ENCODE measurements at places on chromosomes 1 and 21. TPM values are rescaled to one million over a fixed set of nuclear protein-coding genes. Genes with fewer than 3 reads are reported as not detected.

Gene ERG
- 5.8 TPM for polyA plus RNA-seq

DNA sequence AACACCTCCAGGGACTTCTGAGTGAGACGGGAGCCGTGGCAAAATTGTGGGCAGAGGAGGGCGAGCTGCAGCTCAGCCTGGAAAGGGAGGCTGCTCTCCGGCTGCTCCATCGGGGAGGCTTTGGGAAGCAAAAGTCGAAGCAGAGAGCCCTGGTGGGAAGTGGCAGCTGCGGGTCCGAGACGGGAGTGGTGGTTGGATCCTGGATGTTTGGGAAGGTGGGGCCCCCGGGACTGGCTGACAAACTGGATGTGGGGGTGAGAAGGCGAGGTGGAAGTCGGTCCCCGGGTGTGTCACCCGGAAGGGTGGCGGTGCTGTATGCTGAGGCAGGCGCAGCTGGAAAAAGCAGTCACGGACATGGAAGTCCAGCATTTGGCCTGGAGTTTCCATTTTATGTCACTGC is 52.1 kb downstream of the KCNAB2 start:
- no peak for DNase-seq

DNA sequence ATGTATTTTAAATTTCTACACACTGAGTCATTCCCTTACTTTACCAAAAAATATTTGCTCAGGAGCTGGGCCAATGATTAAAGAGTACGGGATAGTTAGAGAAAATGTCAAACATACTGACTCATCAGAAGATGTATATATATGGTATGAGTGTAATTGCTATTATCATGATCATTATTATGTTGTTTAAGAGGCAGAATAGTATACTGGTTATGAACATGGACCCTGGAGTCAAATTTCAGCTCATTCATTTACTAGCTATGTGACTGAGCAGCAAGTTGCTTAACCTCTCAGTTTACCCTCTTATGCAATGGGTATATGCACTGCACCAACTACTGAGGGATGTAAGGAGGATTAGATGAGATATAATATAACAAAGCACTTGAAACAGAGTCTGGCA is 41.2 kb upstream of the USH2A start:
- no peak for DNase-seq

GRCh38 chr1:221174330-221174993 is 295.2 kb downstream of the HLX start:
- no peak for DNase-seq

DNA sequence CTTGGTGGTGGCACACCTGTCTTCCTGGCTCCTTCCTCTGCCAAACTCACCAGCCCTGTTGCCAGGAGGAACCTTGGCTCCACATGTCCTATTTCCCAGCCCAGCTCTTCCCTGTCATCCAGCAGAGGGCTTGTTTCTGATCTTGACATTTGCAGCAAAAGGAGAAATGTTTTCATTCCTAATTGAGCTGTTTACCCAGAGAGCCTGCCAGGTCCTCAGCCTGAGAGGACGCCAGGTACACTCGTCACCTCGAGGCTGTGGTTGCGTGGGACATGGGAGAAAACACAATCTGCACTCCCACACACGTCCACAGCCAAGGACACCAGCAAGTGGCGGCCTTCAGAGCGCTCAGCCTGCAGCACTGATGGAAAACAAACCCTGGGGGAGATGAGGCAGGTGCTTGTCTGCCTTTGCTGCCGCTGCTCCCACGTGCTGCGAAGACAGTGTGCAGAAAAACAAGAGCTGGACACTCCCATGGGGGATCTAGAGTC is 132.8 kb upstream of the CD34 start:
- DNase-seq = peak; percentile 60
